Activated CD4-positive, alpha-beta T cell treated with anti-CD3 and anti-CD28 coated beads for 48 hours (primary cell): ENCODE measurements at places on chromosomes 6 and 20.
A peak's percentile ranks its signal among the peaks of the same experiment; 100 is the strongest.

- DNase-seq, result no peak
These were observed 84.3 kb upstream of the SCP2D1 start for GRCh38 chr20:18729231-18729825.

DNA sequence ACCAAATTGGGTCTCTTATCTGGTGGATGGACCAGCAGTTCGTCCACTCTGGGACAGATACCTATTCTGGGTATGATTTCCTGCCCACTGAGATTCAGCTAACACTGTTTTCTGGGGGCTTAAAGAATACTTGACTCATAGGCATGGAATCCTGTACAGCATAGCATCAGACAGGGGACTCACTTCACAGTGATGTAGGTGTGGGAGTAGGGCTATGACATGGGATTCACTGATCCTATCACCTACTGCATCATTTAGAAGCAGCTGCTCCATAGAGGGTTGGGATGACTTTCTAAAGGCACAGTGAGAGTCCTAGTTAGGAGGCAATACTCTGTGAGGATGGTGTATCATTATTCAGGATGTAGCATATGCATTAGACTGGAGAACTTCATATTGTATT lies 74.5 kb upstream of the AHI1 start:
- DNase-seq, result no peak

- no peak for DNase-seq
These were observed 25.6 kb upstream of the GABRR1 start for GRCh38 chr6:89242574-89243330.

- no peak for DNase-seq
These were observed 86.4 kb upstream of the RIPOR2 start for GRCh38 chr6:25022140-25022553.

DNA sequence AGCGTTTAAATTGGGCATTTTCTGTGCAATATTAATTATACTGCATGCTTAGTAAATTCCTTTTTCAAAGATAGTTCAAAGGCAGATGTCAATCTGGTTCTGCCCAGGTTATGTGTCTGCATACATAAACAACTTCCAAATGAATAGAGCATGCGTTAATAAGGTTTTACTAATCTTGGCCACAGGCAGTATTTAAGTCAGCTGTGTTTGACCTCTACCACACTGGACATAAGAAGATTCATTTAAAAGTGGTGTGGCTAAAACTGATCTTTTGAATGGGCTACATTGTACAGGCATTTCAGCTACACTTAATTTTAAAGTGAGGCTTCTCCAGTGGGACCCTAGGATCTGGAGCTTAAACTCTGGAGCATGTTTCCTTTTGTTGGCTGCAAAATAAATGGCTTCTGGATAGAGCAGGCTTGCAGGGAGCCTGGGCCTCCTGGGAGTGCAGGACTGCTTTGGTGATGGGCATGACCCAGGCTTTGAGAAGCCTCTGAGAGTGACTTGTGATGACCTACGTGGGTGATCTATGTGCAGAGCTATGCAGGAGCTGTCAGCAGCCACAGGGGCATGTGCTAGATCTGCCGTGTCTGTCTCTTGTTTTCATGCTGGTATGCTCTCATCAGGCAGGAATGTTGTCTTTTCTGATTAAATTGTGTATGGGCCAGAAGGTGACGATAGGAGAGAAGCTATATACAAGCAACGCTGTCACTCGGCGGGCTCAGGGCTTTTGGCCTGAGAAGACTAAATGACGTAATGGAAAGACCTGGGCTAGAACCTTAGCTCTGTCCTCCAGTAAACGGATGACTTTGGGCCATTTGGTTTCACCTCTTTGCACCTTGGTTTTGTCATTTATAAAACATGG lies 331.2 kb downstream of the QKI start:
- no peak for DNase-seq

- no peak for DNase-seq
These were observed 118.2 kb downstream of the CDKAL1 start for GRCh38 chr6:20652299-20653084.

GRCh38 chr6:45758787-45759471 lies 256.7 kb downstream of the CLIC5 start:
- no peak for DNase-seq

DNA sequence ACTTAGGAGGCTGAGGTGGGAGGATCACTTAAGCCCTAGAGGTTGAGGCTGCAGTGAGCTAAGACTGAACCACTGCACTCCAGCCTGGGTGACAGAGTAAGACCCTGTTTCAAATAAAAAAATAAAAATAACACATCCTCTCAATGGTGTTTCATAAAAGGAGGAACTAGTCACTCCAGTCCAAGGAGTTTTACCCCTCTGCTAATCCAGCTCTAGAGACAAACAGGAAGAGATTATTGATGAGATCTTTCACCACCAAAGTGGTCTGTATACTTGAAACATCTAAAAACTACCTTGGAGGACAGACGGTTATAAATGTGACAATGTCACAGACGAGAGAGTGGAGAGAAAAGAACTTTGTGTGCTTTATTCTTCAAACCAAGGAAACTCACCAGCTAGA lies 58.2 kb downstream of the PIGU start:
- DNase-seq, result no peak

DNA sequence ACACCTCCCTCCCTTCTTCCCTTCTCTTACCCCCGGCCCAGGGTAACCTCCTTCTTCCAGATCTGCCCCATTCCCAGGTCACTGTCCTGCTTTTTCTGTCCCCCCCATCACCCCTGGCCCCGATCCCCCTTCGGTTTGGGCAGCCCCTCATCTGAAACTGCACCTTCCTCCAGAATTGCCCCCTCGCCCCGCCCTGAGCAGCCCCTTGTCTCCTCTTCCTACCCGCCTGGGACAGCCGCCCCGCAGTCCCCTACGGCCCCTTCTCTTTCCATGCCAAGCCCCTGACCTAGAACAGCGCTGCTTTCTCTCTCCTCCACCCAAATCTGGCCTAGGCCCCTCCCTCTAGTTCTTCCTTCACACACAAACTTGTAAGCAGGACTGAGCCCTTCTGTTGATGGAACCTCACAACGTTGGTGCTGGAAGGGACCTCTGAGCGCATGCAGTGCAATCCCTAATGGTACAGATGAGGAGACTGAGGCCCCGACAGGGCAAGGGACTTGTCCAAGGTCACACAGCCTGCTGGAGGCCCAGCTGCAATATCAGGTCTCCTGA lies 630 bp downstream of the PPP2R5D start:
- peak; percentile 23 for DNase-seq

DNA sequence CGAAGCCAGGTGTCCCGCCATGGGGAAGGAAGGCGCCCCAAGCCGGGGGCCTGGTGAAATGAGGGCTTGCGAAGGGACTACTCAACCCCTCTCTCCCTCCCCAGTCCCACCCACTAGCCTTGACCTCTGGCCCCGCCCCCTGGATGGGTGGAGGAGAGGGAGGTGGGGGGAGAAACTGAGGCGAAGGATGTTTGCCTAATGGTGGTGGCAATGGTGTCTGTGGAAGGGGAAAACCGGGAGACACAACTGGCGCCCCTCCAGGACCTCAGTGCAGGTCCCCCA lies at the start of gene POU5F1:
Gene POU5F1, minus strand, starts transcription at position 83 of the 282 bp plus-strand sequence. Its CDS starts 62 bp downstream, at position 21.
- no peak for DNase-seq

GRCh38 chr20:16220826-16221225 lies 352.4 kb downstream of the KIF16B start:
- no peak for DNase-seq

- DNase-seq, result peak; percentile 19
These were observed 32.3 kb downstream of the TULP4 start for GRCh38 chr6:158344534-158344933.

DNA sequence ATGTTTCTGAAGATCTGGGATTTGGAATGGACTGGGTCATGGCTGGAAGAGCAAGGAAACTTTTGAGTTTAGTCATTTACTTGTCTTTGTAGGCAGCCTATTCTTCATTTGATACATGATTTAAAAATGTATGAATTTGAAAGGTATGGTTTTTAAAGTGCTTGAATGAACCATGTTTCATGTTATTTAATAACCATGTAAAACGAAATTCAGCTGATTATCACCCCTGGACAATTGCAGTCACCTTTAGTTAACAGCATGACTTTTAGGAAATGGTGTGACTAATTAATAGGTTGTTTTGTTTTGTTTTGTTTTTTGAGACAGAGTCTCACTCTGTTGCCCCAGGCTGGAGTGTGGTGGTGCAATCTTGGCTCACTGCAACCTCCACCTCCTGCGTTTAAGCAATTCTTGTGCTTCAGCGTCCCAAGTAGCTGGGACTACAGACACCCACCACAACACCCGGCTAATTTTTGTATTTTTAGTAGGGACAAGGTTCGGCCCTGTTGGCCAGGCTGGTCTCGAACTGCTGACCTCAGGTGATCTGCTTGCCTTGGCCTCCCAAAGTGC lies 2.1 kb downstream of the STX11 start:
- no peak for DNase-seq

GRCh38 chr6:36605560-36606391 lies 11.6 kb downstream of the SRSF3 start:
- DNase-seq, result no peak

- no peak for DNase-seq
These were observed 590.7 kb downstream of the EYS start for GRCh38 chr6:65116326-65116725.

DNA sequence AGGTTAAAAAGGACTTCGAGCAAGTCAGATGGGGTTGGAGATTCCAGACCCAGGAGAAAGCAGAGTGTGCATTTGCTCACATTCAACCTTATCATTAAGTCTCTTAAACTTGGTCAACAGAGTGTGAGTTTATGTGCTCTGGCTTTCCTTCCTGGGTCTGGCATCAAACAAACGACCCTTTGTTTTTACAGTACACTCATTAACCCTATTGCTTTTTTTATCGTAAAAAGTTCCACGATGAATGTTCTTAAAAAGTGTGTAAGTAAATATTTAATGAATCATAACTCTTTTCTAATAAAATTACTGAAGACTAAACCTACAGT lies 2.5 kb downstream of the FYN start:
- no peak for DNase-seq

DNA sequence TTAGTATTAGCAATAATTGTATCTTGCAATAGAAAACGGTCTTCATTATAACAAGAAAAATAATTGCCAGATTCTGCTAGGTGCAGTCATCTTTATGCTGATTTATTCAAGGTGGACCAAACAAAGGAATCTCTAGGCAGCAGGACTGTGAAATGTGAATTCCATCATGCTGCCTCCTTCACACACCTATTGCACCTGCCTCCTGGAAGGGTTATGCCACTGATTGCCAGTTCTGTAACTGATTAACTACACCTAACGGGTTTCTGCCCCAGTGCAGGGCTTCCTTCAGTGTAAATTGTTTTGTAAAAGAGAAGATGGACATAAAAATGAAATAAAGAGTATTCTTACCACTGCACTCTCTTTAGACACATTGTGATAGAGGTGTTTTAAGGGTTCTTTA lies 96.1 kb downstream of the FOXO3 start:
- no peak for DNase-seq

- no peak for DNase-seq
These were observed 12.1 kb downstream of the TMEM200A start for GRCh38 chr6:130377915-130378314.

DNA sequence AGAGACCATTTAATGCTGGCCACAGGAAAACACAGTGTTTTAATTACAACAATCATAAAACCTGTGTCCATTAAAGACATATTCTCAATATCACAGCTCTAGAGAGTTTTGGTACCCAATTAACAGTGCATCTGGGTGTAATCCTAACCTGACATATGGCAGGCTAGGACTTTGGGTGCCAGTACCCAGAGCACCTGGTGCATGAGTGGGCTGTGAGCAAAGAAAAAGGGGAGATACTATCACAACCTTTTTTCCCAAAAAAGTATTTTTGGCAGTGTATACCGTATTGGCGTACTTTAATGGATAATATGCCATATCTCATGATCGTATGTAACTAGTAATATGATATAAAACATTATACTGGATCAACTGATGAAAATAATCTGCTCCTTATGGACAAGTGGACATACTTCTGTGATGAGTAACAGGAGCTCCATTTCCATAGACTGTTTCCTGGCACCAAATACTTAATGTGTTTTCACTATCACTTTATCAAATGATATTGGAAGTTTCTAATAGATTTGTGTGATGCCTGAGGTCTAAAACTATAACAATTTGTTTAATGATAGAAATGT lies 91.7 kb downstream of the COL19A1 start:
- DNase-seq, result no peak

DNA sequence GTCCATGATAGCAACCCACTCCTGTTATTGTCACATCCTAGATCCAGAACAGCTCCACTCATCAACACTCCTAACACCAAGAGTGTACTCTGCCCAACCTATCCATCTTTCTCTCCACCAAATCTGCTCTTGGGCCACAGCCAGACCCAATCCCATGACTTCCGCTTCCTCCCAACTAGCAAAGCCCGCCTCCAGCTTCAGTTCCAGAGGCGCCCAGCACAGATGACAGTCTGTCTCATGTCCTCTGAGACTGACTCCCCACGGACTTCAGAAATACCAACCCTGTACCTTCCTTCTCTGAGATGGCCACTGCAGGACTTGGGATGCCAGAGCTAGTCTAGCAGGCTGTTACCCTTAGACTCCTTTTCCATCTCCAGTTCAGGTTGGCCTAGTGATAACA lies 48.6 kb downstream of the DTNBP1 start:
- DNase-seq, result no peak

GRCh38 chr6:167988945-167989841 lies 8.3 kb upstream of the KIF25 start:
- no peak for DNase-seq

- no peak for DNase-seq
These were observed 50.0 kb upstream of the DST start for GRCh38 chr6:56692523-56693245.

DNA sequence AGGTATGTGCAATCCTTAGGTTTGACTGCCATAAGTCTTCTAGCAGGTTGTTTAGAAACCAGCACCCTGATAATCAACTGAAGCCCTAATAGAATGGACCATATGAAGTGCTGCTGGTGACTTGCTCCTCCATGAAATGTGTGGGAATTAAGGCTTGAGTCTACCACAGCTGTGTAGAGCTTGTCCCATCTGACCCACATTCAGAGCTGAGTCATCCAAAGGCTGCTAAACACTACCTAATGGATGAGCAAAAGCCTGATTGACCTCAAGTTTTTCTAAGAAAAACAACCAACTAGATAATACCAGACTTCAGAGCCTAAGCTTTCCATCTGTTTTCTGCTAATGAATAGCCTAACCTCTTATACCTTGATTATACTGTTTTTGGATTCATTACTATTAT lies 120.3 kb upstream of the MOCS1 start:
- no peak for DNase-seq

GRCh38 chr20:13121840-13122515 lies 99.1 kb upstream of the ISM1 start:
- DNase-seq, result no peak

GRCh38 chr6:52016915-52017748 lies 70.3 kb downstream of the PKHD1 start:
- no peak for DNase-seq

- DNase-seq, result no peak
These were observed 28.5 kb downstream of the HDDC2 start for GRCh38 chr6:125273251-125273650.

- DNase-seq, result no peak
These were observed 51.2 kb upstream of the RNF144B start for GRCh38 chr6:18335948-18336347.

DNA sequence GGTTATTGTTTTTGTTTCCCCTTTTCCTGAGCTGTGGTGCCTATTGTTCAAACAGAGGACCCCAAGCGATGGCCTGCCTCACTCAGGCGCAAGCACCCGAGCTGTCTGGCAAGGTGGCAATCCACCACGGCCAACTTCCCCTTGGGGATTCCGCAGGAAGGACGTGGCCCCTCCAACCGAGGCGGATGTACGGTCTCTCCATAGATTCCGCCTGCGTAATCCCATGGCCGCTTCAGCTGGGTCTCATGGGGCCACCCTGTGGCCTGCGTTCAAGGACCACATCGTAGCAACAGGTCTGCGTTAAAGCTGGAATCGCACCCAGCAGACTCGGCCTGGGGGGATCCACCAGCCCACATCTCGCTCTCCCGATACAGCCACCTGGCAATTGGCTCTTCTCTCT lies 79.9 kb downstream of the CEBPB start:
- DNase-seq, result no peak

GRCh38 chr6:96939007-96939805 lies 14.7 kb downstream of the KLHL32 start:
- peak; percentile 59 for DNase-seq
